Hepatocyte (in vitro differentiated cells): ENCODE measurements at places on chromosomes 6 and 20. TPM values are rescaled to one million over a fixed set of nuclear protein-coding genes. Genes with fewer than 3 reads are reported as not detected.

The PLCG1 gene
- 52.7 and 52.8 TPM in 2 replicates for polyA plus RNA-seq

DNA sequence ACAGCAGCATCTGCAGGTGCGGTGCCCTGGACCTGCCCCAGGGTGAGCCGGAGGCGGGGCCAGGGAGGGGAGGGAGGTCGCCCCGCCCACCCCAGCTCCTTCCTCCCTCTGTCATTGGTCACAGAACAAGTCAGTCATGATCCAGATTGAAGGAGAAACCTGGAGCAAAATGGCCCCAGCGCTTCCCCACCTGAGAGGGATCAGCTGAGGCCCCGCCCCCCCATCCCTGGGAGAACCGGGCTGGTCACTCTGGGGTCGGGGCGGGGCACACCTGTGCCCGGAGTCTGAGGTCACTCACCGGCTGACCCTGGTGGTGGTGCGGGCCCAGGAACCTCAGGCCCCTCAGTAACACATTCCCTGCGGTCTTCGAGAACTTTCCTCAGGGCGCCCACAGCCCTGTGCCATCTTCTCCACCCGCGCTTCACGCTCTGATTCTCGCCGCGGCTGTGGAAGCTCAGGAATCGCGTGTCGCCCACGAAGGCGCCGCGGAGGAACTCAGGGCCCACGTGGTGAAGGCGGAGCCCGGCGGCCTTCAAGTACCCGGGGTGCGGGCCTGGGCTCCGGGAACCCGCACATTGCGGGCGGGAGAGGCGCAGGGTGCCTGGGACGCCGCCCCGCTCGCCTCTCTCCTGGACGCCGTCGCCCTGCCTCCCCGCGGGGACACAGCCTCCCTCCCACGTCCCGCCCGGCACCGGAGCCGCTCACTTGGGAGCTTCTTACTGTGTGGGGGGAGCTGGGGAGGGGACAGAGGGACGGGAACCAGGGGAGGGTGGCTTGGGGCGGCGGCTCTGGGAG, 36.4 kb upstream of the HLA-C start:
- H3K27me3 ChIP-seq = peaks cover 9% of the 10 kb centered on the region
- no peak overlapping the region for H3K4me3 ChIP-seq
- no peak overlapping the region for H3K27ac ChIP-seq

GRCh38 chr6:135162678-135163439, 18.2 kb upstream of the MYB start:
- H3K4me1 ChIP-seq = no peaks in the 10 kb centered on the region
- H3K4me3 ChIP-seq = no peak overlapping the region
- DNase-seq = peak; percentile 8
- H3K36me3 ChIP-seq = no peaks in the 10 kb centered on the region
- H3K27ac ChIP-seq = no peak overlapping the region

The TMC2 gene
- not detected in 2 replicates for polyA plus RNA-seq

DNA sequence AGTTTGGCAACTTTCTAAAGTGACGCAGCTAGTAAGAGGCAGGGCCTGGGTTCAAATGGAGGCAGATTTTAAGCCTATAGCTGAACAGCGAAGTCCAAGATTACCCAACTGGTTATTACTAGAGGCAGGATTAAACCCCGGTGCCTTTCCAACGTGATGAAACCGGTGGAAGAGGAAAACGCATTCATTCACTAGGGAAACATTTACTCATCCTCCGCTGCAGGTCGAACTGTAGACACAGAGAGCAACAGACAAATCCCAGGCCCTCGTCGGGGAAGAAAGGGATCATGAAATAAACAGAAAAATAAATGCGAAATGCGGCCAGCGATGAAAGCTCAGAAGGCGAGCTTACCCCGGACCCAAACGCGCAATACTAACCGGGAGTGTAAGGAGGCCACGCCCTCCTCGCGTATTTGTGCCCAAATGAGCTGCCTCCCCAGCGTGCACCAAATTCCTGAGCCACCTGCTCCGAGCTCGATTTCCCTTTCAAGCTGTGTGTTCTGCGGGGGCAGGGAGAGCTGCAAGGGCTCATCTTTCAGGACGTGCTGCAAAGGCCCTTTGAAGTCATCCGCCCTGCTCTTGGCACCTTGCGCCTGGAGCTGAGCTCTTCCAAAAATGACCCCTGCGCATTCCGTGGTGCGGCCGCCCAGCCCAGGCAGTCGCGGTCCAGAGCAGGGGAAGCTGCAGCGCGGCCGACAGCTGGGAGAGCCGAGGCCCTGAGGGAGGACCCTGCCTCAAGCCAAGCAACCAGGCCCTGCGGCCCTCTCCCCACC, 46.9 kb downstream of the PDYN start:
- no peaks in the 10 kb centered on the region for H3K36me3 ChIP-seq
- peaks cover 22% of the 10 kb centered on the region for H3K27me3 ChIP-seq
- peaks cover 22% of the 10 kb centered on the region for H3K4me1 ChIP-seq

The CLIC5 gene
- polyA plus RNA-seq = 6.0 and 10.1 TPM in 2 replicates

- no peaks in the 10 kb centered on the region for H3K4me1 ChIP-seq
- no peaks in the 10 kb centered on the region for H3K27me3 ChIP-seq
- H3K27ac ChIP-seq = no peak overlapping the region
- DNase-seq = no peak
- no peaks in the 10 kb centered on the region for H3K36me3 ChIP-seq
Measured at GRCh38 chr6:37742401-37742760, 44.7 kb upstream of the MDGA1 start.

- no peaks in the 10 kb centered on the region for H3K4me1 ChIP-seq
- H3K4me3 ChIP-seq = no peak overlapping the region
- no peaks in the 10 kb centered on the region for H3K27me3 ChIP-seq
- no peak for DNase-seq
- no peaks in the 10 kb centered on the region for H3K36me3 ChIP-seq
Measured at GRCh38 chr20:61704661-61705060, 361.0 kb downstream of the TAF4 start.

- H3K4me1 ChIP-seq = peaks cover 7% of the 10 kb centered on the region
- H3K4me3 ChIP-seq = no peak overlapping the region
- no peak overlapping the region for H3K27ac ChIP-seq
Measured at GRCh38 chr20:34531608-34532265, 15.5 kb downstream of the DYNLRB1 start.

The TRIM10 gene
- polyA plus RNA-seq = 0.16 and 1.1 TPM in 2 replicates

GRCh38 chr6:42420741-42421140, 31.0 kb downstream of the TRERF1 start:
- H3K36me3 ChIP-seq = no peaks in the 10 kb centered on the region
- H3K4me1 ChIP-seq = no peaks in the 10 kb centered on the region
- no peak overlapping the region for H3K27ac ChIP-seq
- H3K4me3 ChIP-seq = no peak overlapping the region
- no peaks in the 10 kb centered on the region for H3K27me3 ChIP-seq

DNA sequence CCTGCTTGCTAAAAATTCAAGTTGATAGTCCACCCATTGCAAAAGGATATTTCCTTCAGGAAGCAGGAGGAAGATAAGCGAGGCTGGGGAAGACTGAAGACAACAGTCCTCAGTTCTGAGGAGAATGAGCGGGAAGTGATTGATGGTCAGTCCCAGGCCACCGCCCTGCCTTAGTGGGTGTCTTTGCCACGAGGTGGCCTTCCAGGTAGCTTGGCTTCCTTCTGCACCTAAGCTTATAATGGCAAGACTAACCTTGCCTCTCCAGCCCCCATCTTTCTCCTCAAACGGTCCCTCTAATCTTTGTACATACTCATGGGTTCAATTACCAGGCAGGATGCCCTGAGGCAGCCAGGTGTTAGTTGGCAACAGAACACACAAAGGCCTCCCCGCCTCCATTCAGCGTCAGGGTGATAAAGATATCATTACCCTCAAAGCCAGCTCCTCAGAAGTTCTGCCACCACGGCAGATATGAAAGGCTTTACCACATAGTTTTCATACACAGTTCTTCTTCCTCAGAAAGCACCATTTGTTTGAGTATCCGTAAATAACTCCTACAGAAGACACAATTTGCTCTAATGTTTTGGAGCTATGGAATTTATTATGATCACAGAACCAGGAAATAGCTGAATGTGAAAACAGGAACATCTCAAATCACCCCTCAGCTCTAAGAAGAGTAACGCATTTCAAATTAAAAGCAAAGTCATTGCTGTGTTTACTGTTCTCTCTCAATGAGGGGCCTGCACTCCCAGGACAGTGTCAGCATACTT, 249.4 kb downstream of the ATXN1 start:
- no peak overlapping the region for H3K4me3 ChIP-seq
- no peaks in the 10 kb centered on the region for H3K27me3 ChIP-seq
- DNase-seq = no peak
- peak overlapping the region; percentile 29 for H3K27ac ChIP-seq
- H3K4me1 ChIP-seq = peaks cover 19% of the 10 kb centered on the region

DNA sequence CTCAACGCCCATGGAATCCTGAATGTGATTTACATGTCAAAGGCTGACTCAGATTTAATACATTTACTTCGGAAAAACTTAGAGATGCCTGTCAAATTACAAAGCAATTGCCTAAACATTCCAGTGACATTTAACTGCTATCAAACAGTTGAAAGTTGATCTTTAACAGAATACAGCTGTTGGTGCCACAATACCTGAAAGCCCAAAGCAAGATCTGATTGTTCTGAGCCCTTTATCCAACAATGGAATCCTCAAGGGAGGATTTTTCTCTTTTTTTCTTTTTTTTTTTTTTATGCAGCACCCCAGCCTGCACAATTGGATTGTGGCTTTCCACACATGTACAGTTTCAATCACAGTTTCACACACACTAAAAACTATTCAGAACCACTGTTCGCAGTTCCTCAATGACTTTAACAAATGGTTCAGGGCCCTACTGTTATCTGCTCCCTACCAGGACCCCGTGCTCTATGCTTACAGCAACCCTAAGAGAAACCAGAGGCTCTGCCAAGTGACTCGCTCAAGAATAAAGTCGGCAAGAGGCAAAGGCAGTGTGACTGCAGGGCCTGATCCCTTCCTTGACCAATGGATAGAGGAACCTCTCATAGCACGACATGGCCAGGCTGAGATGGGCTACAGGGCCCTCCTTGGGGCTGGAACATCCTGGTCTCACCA, 33.3 kb downstream of the EPB41L2 start:
- no peaks in the 10 kb centered on the region for H3K36me3 ChIP-seq
- H3K4me3 ChIP-seq = no peak overlapping the region
- peaks cover 8% of the 10 kb centered on the region for H3K4me1 ChIP-seq
- no peak for DNase-seq
- H3K27me3 ChIP-seq = no peaks in the 10 kb centered on the region

GRCh38 chr20:40668449-40669228, 20.4 kb downstream of the MAFB start:
- DNase-seq = peak; percentile 84
- H3K27me3 ChIP-seq = no peaks in the 10 kb centered on the region
- no peaks in the 10 kb centered on the region for H3K36me3 ChIP-seq
- peak overlapping the region; percentile 61 for H3K27ac ChIP-seq
- no peak overlapping the region for H3K4me3 ChIP-seq

GRCh38 chr6:74588094-74588832, 617.6 kb downstream of the COL12A1 start:
- DNase-seq = no peak
- no peaks in the 10 kb centered on the region for H3K27me3 ChIP-seq
- H3K27ac ChIP-seq = no peak overlapping the region
- no peaks in the 10 kb centered on the region for H3K36me3 ChIP-seq
- no peak overlapping the region for H3K4me3 ChIP-seq
- no peaks in the 10 kb centered on the region for H3K4me1 ChIP-seq
